Hypothalamus (tissue), 51 donors: ENCODE measurements at places on chromosomes 4 and X.

- DNase-seq: no peak
Observed at GRCh38 chrX:118373538-118373937, 27.6 kb downstream of the WDR44 start.

DNA sequence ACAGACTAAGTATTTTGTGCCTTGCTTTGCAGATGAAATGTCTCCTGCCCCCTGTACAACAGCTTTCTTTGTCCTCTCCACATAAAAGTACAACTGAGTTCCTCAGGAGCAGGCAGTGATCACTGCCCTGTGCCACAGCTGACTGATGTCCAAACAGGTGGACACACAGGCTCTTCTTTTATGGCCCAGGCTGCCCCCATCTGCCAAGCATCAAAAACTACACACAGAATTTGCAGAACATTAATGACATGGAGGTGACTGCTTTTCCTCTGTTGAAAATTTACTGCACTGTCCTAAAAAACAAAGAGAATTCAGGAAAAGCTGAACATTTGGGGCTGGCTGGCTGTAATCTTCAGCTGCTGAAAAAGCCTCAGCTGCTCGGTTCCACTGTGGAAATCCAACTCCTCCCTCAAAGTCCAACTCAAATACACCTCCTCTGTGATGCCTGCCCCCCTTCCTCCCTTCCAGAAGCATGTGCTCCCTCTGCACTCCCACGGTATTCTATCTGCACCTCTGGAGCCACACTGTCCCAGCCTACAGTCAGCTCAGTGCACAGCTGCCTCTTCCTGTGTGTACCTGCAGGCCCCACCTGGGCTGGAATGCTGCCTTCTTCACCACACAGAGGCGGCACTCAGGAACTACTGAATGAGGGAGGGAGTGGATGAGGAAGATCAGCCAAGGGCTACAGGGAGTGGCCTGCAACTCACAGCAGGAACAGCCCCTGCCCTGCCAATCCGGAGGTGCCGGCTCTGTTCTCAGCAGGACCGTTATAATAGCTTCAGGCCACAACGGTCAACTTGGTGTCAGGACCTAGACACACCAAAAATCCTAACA is 10.3 kb downstream of the AFAP1 start:
- no peak for DNase-seq

DNA sequence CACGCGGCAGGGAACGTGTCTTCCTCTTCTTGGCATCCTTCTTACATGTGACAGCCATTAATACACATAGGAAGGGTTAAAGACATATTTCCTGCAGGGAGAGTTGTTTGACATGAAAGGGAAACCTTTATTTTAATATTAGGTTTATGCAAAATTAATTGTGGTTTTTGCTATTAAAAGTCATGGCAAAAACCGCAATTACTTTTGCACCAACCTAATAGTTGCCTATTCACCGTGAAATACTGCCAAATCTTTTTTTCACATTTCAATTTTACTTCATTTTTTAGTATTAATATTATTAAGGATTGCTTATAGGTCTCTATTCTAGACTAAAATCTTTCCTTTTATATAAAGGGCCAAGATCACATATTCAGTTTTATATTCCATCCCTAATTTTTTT is 230.4 kb upstream of the PITX2 start:
- DNase-seq: no peak

DNA sequence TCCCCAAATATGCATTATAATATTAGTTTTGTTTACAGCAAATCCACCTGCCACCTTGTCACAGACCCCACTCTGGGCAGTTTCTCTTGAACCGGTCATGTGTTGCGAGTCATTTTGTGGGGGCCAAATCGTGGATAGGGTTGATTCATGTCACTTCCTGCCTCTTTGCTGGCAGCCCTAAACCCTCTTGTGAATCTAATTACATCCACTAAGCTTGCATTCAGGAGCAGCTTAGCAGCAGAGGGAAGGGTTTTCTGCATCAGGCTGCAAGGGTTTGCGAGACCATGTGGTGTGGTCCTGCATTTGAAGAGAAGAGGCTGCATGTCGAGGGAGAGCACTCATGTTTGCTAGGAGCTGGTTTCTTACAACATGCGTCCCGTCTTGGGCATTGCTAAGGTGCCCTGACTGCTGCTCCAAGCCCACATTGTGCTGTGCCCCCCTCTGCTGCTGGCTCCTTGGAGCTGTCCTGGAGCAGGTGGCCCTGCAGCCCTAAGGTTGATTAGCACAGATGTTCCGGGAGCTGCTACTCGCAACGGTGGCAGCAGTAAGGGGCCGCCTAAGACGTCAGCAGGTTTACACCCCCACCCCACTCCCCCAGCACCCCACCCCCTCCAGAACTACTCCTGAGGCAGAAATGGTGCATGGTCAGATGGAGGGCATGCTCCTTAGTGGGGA is 88.9 kb upstream of the CLDN34 start:
- DNase-seq: no peak

DNA sequence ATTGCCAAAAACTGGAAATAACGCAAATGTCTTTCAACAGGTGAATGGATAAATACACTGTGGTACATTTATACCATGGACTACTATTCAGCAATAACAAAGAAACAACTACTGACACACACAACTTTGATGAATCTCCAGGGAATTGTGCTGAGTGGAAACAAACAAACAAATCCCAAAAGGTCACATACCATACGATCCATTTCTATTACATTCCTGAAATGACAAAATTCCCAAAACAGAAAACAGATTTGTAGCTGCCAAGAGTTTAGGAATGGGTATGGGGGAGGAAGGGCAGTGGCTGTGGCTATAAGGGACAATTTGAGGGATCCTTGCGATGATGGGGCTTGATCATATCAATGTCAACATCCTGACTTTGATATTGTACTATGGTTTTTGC is 2.5 kb downstream of the ZNF182 start:
- no peak for DNase-seq
